Stimulated activated CD4-positive, alpha-beta T cell treated with anti-CD3 and anti-CD28 coated beads, Interleukin-12 subunit alpha, Interleukin-12 subunit beta, amount 100 ng/mL, for 48 hours (primary cell): ENCODE measurements at places on chromosomes 16 and 17.

GRCh38 chr16:54160939-54161897 lies 125.4 kb downstream of the IRX3 start:
- DNase-seq = no peak

DNA sequence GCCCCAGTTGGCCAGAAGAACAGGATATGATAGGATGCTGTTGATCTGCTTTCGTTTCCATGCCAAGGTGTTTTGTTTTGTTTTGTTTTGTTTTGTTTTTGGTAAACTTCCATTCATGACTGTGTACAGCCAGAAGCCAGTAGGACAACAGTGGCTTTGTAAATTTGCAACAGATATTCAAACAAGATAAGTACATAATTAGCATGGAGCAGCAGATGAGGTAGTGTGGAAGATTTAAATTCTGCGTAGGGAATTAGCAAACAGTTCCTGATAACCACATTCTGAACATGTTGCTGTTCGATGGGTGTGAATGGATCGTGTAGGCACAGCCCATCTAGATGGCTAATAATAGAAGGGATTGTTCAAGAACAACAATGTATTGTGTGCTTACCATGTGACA lies 1080.1 kb upstream of the RBFOX1 start:
- no peak for DNase-seq

- no peak for DNase-seq
These were observed 5.9 kb downstream of the CTF1 start for GRCh38 chr16:30902029-30902972.

DNA sequence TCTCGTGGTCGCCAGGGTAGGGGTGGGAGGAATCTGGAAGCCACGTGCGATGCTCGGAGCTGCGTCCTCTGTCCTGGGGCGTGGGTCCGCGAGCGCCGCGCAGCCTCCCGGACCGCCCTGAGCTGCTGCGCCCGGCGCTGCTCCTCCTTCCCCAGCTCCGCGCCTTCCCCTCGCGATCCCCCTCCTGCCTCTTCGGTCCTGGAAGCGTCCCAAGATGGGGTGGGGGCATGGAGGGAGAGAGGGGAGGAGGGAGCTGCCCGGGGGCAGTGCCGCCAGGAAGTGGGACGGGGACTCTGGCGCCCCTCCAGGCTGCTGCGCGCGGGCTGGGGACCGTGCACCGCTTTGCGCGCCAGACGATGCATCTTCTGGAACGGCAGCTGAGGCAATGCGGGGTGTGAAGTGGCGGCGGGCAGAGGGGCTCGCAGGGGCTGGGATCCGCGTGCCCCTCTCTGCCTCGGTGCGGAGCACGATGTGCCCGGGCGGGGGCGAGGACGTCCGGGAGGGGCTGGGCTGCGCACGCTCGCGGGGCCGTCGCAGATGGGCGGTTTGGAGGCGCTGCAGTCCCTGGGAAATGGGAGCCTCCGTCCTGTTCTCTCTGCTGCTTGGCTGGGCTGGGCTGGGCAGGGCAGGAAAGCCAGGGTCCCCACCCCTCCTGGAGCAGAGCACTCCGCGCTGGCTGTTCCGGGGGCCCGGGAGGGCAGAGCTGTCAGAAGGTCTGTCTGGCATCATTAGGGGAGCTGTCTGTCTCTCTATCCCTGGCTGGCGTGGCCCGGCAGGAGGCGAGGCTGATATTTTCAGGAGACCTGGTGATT lies 388.0 kb downstream of the SEC14L1 start:
- DNase-seq = peak; percentile 12

DNA sequence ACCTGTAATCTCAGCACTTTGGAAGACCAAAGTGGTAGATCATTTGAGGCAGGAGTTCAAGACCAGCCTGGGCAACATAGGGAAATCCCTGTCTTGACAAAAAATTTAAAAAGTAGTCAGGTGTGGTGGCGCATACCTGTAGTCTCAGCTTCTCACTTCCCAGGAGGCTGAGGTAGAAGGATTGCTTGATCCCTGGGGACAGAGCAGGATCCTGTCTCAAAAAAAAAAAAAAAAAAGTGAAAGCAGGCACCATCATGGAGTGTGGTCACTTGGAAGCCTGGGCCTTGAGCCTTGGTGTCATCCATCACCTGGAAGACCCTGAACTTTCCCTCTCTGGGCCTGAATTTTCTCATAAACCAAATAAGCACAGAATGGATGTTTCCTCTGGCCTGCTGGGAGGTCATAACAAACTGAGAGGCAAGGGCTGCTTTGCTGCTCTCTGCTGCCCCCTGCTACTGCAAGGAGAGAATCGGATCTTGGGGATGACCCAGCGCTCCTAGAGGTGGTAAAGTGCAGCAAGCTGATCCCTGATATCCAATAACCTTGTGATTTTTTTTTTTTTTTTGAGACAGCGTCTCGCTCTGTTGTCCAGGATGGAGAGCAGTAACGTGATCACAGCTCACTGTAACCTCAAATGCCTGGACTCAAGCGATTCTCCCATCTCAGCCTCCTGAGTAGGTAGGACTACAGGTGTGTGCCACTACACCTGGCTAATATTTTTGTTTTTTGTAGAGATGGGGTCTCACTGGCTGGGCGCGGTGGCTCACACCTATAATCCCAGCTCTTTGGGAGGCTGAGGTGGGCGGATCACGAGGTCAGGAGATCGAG lies 75.9 kb upstream of the RNU2-1 start:
- DNase-seq = no peak

DNA sequence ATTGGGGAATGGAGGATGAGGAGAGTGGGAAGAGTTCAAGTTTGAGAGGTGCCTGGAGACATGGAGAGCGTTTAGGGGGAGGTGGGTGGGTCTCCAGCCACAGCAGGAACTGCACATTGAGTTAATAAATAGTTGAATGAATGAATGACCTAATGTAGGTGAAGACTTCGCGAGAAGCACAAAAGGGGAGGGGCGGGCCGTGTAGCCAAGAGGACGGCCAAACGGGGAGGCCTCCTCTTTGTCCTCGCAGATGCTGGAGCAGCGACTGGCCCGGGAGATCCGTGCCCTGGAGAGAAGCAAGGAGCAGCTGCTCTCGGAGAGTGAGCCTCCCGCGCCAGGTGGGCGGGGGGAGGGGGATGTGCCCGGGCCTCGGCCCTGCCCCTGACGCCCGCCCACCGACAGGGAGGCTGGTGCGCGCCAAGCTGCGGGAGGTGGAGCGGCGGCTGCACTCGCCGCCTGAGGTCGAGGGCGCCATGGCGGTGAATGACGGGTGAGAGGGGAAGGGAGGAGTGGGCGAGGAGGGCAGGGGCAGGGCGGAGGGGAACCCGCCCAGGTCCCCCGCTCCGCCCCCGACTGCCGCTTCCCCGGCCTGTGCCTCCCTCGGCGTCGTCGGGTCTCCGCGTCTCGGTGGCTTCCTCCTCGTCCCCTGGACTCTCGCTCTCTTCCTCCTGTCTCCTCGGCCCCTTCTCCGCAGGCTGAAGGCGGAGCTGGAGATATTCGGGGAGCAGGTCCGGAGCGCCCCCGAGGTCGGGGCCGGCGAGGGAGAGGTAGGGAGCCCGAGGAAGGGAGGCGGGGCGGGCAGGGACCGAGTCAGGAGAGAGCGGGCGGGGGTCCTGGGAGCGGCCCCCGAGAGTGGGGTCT lies 12.9 kb downstream of the SYCE1L start:
- peak; percentile 60 for DNase-seq

DNA sequence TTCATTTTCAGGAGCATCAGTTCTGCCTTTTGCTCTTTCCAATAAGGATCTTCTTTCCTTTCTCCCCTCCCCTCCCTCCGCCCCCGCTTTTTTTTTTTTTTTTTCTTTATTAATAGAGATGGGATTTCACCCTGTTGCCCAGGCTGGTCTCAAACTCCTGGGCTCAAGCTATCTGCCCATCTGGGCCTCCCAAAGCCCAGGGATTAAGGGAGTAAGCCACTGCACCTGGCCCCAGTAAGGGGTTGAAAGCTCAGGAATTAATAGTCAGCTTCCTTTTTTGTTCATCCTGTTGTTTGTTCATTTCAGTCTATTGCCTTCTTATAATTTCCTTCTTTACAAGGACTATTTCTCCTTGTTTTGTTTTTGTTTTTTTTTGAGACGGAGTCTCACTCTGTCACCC lies 7.9 kb upstream of the C17orf58 start:
- DNase-seq = no peak

- peak; percentile 47 for DNase-seq
These were observed 84.9 kb upstream of the CBX4 start for GRCh38 chr17:79923974-79924638.

DNA sequence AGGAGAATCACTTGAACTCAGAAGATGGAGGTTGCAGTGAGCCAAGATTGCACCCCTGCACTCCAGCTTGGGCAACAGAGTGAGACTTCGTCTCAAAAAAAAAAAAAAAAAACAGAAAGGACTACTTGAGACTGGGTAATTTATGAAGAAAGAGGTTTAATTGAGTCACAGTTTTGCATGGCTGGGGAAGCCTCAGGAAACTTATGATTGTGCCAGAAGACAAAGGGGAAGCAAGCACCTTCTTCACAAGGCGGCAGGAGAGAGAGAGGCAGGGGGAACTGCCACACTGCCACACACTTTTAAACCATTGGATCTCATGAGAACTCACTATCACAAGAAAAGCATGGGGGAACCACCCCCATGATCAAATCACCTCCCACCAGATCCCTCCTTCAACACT lies 9.0 kb upstream of the MILR1 start:
- DNase-seq = no peak

DNA sequence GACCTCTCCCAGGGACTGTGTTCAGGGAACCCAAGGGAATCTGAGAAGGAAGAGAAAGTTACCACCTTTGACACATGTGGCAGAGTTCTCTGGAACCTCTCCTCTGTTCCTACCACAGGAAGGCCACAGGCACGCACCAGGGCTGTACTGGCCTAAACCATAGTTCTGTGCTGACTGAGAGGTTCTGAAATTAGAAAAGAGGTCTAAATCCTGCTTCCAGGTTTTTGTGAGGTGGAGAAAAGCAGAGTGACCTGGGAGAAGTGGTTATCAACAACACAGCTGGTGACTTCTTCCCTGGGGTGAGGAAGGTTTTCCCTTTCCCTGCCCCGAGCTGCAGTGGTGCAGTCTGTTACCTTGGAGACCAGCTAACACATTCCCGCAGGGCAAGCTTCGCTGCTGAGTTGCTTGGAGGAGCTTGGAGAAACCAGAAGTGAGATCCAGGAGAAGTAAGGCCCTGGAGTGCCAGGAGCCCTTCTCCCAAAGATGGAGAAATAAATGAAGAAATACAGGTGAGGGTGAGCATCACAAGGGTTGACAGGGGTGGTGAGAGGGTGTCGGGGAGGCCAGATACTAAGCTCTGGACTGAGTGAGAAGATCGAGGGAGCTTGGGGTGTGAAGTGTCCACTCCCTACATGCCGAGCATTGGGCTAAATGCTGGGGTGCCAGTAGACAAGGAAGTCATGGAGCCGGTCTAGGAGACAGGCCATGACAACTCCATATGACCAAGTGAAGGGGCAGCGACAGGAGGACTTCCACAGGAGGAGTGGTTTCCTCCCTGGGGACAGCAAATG lies at the start of gene VWA3A:
TSS of gene VWA3A (plus strand) at position 399 of the 791 bp plus-strand sequence. CDS start at position 496, 97 bp downstream.
- no peak for DNase-seq

- no peak for DNase-seq
These were observed 41.5 kb downstream of the PLD6 start for GRCh38 chr17:17164676-17165075.

- DNase-seq = no peak
These were observed 9.6 kb downstream of the CLUAP1 start for GRCh38 chr16:3510416-3510815.

- no peak for DNase-seq
These were observed 6.3 kb downstream of the CNTD1 start for GRCh38 chr17:42804918-42805367.
